A549 treated with DMSO at 1 μM for 4 hours (cell line): ENCODE measurements at places on chromosomes 5 and 9. TPM values are rescaled to one million over a fixed set of nuclear protein-coding genes. Genes with fewer than 3 reads are reported as not detected.

Gene ODF2
- total RNA-seq, result 28.0 to 34.2 TPM (median 30.7 TPM) in 5 replicates

Gene CCDC107
- total RNA-seq, result 20.7 to 25.4 TPM (median 22.7 TPM) in 5 replicates

Gene CDX1
- not detected in 5 replicates for total RNA-seq

Gene SLC6A3
- 0.09 to 0.25 TPM (median 0.10 TPM) in 5 replicates for total RNA-seq

Gene FGD3
- 0.11 to 0.41 TPM (median 0.23 TPM) in 5 replicates for total RNA-seq

Gene TSSK1B
- total RNA-seq, result not detected in 5 replicates

Gene MARVELD2
- total RNA-seq, result 2.6 to 3.5 TPM (median 2.8 TPM) in 5 replicates

Gene SLC46A2
- total RNA-seq, result not detected in 5 replicates

Gene APBA1
- total RNA-seq, result 0.17 to 0.47 TPM (median 0.27 TPM) in 5 replicates

Gene CNTNAP3
- 8.4 to 12.2 TPM (median 10.1 TPM) in 5 replicates for total RNA-seq

Gene IFNB1
- not detected in 5 replicates for total RNA-seq

Gene PLPP7
- total RNA-seq, result 0.07 TPM in 1 of 5 replicates, not detected in the others

Gene GRXCR2
- not detected in 5 replicates for total RNA-seq

Gene PCDHA1
- 0.10 to 0.19 TPM (median 0.16 TPM) in 5 replicates for total RNA-seq

Gene PPP2R2B
- total RNA-seq, result 0.13 to 0.16 TPM (median 0.15 TPM) in 4 of 5 replicates, not detected in the other

Gene AGTPBP1
- total RNA-seq, result 7.4 to 9.3 TPM (median 8.3 TPM) in 5 replicates

Gene PAX5
- 0.01 to 0.07 TPM (median 0.01 TPM) in 3 of 5 replicates, not detected in the others for total RNA-seq

Gene ZCCHC7
- 11.2 to 16.2 TPM (median 13.0 TPM) in 5 replicates for total RNA-seq

Gene CD274
- 1.9 to 3.1 TPM (median 2.8 TPM) in 5 replicates for total RNA-seq

Gene CEL
- 0.38 to 1.0 TPM (median 0.65 TPM) in 5 replicates for total RNA-seq

Gene CDC20B
- total RNA-seq, result 0.07 to 0.14 TPM (median 0.09 TPM) in 3 of 5 replicates, not detected in the others

Gene LOX
- total RNA-seq, result 0.50 to 1.8 TPM (median 1.3 TPM) in 5 replicates

Gene GARIN3
- not detected in 5 replicates for total RNA-seq

Gene IL9
- total RNA-seq, result not detected in 5 replicates

Gene ASB6
- total RNA-seq, result 22.0 to 25.5 TPM (median 24.9 TPM) in 5 replicates

Gene ZBTB43
- 6.9 to 13.4 TPM (median 8.1 TPM) in 5 replicates for total RNA-seq

Gene DIMT1
- 43.7 to 49.8 TPM (median 45.1 TPM) in 5 replicates for total RNA-seq

Gene PROP1
- total RNA-seq, result not detected in 5 replicates
